Retinal pigment epithelial cell (primary cell): ENCODE measurements at places on chromosomes 16 and 17.

DNA sequence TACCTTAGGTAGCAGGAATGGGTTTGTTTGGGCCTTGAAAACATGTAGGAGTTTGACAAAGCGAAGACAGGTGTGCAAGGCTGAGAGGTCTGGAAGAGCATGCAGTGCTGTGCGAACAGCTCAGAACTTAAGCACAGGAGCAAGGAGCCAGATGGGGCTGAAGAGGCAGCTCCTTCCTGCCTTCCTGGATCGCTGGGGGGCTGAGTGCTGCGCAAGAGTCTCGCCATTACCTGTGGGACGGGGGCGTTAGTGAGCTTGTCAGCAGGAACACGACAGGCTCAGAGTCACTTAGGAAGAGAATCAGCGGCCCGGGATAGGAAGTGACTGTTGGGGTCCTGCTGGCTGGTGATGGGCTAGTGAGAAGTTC lies 464 bp upstream of the MRM1 start:
- DNase-seq = no peak

GRCh38 chr16:85492295-85492864 lies 120.7 kb upstream of the GSE1 start:
- DNase-seq = no peak

DNA sequence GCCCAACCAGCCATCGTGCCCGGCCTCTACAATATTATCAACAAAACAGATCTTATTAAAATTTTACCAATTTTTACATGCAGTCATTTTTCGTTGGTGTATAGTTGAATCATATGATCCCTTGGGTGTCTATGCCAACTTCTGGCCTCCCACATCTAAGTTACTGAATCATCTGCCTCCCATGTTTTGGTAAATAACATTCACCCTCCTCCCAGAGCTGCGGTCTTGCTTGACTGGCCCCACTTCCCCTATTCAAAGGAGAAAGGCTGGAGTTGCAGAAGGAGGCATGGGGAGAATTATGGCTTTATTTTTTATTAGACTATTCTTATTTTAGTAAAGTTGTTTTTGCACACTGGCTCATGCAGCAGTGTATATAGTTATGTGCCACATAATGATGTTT lies 18.5 kb upstream of the CCL23 start:
- DNase-seq = no peak

DNA sequence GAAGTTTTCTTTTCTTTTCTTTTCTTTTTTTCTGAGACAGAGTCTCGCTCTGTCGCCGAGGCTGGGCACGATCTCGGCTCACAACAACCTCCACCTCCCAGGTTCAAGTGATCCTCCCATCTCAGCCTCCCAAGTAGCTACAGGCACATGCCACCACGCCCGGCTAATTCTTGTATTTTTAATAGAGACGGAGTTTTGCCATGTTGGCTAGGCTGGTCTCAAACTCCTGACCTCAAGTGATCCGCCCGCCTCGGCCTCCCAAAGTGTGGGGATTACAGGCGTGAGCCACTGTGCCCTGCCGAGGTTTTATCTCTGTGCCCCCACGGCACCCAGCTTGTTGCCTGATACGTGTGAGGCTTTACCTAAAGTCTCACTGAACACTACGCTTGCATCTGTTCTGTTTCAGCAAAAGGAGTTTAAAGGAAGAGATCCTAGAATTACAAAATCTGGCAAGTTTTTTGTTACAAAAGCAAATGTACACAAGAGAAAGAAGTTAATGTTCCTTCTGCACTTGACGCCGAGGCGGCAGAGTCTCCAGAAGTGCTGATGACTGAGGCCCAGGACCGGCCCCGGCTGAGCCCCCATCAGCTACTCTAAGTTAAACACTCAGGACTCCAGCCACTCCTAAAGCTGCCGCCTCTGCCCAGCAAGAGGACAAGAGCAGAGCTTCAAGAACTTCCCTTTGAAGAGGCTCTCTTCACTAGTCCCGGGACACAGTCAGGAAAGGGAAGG lies 9.2 kb downstream of the ABCA3 start:
- DNase-seq = no peak

DNA sequence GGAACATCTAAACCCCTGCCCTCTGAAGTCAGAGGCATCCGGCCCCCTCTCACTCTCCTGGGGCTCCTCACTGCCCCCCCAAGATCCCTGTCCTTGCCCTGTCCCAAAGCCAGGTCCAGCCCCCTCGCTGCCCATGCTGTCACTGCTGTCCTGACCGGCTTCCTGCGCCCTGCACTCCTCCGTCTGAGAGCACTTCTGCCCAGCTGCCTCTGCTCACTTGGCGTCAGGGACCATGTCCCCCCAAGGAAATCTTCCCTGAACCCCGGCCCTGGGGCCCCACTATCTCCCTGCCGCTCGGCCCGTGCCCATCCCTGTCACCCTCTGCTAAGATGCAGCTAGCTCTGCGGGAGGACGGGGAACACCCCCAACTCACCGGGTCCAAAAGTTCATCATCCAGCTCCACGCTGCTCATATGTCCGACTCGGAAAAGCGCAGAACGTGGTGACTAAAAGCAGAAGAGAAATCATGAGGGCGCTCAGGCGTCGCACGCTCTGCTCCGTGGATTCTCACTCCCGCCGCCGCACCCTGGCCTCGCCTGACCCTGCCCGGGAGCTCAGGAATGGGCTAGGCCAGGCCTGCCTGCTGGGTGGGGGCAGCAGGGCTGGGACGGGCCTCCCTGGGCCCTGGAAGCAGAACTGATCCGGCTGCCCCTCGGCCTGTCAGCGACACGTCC lies 9.8 kb downstream of the CLCN7 start:
- DNase-seq = no peak

GRCh38 chr16:14193316-14193871 lies 122.3 kb downstream of the MRTFB start:
- DNase-seq = no peak

DNA sequence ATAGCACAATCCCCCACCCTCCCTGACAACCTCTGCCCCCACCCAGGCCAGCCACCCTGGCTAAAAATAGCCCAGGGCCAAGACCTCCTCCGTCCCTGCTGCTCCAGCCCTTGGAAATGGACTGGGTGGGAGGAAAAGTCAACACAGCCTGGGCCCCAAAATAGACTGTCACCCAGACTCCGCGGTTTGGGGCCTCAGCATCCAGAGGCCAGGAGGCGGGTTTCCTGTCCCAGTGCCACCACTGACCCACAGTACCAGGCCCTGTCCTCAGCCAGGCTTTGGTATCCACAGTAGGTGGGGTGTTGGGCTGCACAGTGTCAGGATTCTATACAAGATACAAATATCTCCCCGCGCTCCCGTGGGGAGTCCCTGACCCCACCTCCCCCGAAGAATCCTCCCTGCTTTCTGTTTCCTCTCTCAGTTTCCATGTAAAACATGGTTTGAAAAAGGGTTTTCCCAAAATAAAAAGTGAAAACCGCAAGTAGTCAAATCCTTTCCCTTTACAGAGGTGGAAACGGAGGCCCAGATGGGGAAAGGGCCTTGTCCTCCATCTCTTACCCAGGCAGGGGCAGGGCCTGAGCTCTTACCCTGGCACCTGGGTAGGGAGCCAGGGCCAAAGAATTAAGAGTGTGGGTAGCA lies 20.1 kb downstream of the CPNE2 start:
- DNase-seq = no peak

DNA sequence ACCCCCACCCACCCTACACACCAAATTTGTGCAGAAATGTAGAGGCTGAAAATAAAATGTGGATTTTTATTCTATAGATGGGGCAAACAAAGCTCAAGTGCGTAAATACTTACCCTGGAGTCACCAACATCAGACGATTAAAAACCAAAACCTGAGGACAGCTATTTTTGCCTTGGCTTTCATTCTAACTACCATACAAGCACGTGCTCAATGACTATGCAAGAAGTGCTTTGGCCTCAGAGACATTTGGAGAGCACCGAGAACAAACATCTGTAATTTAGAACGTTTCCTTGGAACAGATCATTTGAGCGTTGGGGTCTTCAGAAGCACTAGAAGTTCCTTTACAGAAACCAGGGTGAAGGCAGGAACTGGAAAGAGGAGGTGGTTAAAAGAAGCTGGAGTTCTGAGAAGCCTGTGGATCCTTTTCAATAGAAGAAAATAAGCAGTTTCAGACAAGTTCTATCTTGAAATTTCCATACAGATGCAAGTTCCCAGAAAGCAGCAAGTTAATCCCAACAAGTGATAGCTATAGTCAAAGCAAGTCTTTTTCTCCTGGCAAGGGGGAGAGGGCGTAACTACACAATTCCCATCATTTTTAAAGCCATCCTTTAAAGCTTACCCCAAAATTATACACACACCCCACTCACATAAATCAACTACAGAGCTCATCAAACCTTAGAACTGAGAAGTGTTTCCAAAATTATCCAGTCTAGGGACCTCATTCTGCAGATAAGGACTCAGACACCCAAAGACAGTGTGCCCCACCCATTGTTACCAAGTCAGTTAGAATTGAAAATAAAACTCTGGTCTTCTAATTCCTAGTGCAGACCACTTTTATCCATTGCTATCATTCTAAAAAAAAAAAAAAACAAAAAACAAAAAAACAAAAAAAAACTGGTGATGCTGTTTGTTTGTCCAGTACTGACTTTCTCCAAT lies 29.6 kb upstream of the CDRT4 start:
- no peak for DNase-seq

- no peak for DNase-seq
Measured at GRCh38 chr16:24535827-24536226, 3.5 kb upstream of the RBBP6 start.

DNA sequence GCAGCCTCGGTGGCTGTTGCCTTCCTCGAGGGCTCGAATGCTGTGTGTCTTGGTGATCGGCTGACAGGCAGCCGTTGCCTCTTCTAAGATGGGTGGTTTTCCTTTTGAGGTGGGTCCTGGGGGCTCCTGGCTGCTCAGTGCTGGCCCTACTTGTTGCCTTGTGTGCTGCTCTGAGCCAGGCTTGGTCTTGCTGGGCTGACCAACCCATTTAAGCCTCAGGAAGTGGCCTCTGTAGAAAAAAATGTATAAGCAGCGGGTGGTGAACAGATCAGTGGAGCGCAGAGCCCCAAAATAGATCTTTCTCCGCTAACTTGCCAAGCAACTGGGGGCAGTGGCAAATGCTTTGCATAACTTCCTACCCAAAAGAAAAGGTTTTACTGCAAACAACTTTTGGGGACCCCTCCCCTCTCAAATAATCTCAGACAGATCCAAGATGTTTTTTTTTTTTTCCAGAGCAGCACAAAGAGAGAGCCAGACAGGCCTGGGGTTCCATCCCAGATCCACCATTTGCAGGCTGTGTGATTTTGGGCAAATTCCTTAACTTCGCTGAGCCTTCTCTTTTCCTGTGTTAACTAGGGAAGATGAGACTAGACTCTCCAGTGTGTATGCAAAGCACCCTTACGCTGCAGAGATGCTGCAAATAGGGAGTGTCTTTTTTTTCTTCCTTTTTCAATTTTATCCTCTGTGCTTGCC lies 42.5 kb downstream of the PLCG2 start:
- no peak for DNase-seq

DNA sequence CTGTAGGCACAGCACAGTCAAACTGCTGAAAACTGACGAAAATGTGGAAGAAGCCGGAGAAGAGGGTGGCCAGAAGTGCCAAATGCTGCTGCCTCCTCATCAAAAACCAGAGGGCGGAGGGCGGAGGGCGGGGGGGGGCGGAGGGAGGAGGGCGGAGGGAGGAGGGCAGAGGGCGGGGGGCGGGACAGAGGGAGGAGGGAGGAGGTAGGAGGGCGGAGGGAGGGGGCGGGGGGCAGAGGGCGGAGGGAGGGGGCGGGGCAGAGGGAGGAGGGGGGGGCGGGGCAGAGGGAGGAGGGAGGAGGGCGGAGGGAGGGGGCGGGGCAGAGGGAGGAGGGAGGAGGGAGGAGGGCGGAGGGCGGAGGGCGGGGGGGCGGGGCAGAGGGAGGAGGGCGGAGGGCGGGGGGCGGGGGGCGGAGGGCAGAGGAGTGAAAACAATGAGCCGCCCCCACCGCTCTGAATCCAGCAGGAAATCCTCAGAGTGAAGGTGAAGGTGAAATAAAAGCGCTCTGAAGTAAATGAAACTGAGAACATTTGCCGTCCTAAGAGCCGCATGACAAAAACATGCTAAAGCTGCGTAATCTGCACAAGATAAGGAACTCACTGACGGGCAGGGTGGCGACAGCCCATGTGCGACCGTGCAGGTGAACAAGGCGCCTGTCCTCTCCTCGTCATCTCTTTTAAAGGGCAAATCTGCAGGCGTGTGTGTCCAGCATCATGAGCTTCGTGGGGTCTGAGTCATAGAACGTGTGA lies 22.6 kb upstream of the CBFA2T3 start:
- DNase-seq = no peak

DNA sequence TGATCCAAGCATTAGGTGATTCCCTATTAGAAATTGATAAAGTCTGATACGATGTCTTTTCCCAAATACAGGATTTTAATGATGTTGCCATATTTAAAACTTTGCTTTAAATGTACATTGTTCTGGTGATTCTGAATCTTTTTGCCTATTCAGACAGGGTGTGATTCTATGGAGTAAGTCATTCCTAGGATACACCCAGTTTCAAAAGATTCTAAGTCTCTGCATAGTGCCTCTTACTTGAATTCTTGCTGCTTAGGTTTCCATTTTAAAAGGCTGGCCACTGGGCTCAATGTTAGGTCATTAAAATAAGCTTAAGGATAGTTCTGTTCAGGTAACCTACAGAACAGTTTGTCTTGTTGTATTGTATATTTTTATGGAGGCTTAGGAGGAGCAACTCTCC lies 22.0 kb upstream of the ARL2BP start:
- no peak for DNase-seq

DNA sequence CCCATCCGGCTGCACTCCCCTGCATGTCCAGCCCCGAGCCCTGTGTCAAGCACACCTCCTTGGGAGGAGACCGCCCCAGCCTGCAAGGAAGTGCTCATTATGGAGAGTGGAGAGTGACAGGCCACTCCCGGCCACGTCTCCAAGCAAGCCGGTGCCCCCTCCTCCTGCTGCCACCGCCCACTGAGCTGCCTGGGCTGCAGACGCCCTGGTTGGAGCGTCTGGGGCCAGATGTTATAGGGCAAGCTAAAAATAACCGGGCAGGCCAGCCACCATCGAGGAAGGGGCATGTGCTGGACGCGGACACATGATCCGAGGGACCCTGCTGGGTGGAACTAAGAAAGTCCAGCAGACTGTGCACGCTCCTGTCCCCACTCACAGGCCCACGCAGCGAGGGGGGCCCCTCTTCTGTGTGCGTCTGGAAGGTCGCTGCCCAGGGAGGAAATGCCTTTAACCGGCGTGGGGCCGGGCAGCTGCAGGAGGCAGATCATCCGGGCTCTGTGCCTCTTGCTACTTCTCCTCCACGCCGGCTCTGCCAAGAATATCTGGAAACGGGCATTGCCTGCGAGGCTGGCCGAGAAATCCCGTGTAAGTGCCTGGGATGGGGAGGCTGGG lies at the start of gene WFDC1:
WFDC1 (plus strand) TSS at position 348 of the 612 bp plus-strand sequence; CDS start at position 442, 94 bp downstream.
- no peak for DNase-seq

DNA sequence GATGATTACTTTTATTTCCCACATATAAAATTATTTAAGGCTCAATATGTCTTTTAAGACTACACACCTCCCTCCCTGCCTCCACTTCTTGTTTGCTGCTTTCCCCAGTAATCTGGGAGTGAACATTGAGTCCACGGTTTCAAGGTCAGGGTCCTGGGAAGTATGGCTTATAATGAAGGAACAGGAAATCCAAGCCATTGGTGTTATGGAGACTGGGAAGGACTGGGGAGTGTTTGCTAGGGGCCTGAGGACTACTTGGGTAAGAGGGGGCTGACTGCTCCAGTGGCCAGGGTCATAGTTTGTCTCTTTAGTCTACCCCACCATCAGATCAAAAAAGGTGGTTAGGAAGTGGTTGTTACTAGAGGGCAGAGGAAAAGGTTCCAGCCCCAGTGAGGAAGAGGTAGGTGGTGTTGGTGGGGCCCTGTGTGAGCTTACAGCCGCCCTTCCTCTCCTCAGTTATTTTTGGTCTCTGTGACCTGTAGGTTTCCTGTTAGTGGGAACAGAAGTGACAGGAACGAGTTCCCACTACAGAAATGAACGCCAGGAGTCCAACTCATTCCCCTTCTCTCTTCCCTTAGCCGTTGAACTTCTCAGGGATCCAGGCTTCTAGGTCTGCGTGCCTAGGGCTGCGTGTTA lies 742 bp upstream of the SLC16A13 start:
- no peak for DNase-seq

- DNase-seq = no peak
Measured at GRCh38 chr16:85303354-85303883, 191.1 kb upstream of the CIBAR2 start.
